LoVo (cell line): ENCODE measurements at places on chromosomes 2 and 18.
A peak's percentile ranks its signal among the peaks of the same experiment; 100 is the strongest.

DNA sequence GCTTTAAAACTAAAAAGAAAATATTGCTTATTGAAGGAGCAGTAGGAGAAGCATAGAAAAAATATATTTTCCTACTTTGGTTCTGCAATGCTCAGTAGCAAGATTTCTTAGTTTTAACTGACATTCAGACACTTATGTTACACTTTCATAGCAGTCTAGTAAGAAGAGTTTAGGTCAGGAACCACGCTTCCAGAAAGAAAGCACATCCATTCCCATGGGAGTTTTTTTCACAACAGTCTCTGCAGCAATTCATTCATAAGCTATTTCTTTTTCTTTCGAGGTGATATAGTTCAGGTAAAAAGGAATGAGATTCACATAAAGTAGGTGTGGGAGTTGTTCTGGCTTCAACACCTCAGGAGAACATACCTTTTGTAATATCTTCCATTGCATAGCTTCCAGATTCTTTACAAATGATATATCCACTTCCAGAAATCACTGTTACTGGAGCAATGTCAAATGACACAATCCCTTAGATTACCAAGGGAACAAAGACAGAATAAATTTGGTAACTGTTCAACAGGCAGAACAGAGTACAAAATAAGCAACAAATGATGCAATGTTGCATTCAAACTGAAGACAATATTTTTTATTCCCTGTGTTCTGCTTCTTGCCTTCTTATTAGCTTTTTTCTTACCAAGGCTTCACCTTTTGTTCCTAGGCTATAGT lies 95.2 kb upstream of the GULP1 start:
- no peak for DNase-seq

- DNase-seq, result no peak
These were observed 361.7 kb downstream of the ANAPC1 start for GRCh38 chr2:111522231-111522768.

DNA sequence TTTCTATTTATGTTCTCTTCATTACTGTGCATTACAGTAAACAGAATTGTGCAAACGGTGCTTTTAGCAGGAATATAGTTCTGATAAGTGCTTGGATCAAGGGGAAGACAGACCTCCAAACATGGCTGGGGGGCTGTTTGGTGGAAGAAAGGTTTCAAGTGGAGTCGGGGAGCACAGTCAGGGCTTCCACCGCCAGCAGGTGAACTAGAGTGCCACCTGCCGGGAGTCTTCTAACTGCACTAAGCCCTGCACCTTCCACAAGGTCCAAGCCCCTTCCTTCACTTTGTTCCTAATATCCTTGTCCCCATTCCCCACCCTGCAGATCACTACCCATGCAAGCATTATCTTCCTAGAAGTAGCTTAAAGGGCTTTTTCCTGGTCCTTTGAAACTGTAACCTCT lies 11.1 kb downstream of the ONECUT2 start:
- peak; percentile 38 for DNase-seq

- peak; percentile 20 for DNase-seq
These were observed 125.3 kb downstream of the ANTXR1 start for GRCh38 chr2:69138247-69138772.

GRCh38 chr2:149023091-149023490 lies 15.4 kb upstream of the LYPD6B start:
- no peak for DNase-seq

DNA sequence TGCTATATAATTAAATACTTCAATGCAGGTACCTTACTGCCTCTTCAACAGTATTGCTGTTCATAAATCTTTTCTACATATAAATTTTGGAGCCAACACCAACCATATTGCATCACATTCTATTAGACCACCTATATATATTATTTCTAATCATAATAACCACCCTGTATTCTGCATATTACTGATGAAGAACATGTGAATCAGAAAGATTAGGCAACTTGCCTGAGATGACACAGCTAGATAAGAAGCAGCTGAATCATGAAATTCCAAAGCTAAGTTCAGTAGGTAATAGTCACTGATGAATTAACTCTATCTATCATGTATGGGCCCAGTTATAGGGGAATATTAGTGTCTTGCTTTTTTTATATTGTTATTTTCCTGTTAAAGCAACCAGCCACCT lies 161.8 kb downstream of the AGPS start:
- DNase-seq, result no peak

DNA sequence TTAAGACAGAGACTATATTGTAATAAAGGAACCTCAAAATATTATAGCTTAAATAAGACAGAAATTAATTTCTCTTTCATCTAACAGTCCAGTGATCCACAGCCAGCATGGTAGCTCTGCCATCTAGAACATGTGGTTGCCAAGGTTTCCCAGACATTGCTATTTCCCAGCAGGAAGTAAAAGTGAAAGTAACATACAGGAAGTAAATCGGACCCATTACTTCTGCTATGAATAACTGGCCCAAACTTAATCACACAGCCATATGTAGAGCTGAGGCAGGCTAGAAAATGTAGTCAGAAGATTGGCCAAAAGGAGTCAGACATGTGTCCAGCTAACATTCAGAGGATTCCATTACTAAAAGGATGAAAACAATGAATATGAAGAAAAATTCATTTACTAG lies 71.0 kb downstream of the NOL4 start:
- peak; percentile 17 for DNase-seq

DNA sequence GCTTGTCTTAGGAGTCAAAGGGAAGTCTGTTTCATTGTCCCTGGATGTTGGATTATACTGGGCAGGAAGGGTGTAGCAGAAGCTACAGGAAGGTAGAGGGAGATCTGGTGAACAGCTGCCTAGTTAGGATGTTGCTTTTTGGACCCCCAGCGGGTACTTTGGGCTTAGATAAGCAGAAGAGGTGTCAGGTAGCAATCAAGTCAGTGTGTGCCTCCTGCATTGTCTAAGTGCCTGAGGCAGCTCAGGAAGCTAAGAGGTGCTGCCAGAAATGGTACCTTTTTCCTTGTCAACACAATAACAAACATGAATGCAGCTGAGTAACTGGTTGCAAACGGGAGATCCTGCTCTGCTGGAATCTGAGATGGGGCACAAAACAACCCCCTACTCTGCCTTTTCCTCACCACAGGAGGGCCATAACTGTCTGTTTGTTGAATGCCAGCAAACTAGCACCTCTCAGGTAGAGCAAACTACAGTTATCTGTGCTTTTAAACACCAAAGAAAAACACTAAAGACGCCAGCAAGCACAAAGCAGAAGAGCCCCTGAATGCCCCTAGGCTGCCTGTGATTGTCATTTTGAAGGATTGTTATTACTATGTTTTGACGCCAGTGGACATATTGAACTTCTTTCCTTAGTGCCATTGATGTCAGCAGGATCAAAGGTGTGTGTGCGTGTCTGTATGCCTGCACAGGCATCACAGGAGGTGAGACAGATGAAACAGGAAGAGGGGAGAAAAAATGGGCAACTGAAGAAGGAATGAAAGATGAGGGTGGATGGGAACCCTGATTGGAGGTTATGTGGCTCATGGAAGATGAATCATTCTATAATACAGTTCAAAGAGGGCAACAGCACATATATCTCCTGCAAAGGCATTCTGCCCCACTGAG lies 151.4 kb downstream of the ETAA1 start:
- no peak for DNase-seq

DNA sequence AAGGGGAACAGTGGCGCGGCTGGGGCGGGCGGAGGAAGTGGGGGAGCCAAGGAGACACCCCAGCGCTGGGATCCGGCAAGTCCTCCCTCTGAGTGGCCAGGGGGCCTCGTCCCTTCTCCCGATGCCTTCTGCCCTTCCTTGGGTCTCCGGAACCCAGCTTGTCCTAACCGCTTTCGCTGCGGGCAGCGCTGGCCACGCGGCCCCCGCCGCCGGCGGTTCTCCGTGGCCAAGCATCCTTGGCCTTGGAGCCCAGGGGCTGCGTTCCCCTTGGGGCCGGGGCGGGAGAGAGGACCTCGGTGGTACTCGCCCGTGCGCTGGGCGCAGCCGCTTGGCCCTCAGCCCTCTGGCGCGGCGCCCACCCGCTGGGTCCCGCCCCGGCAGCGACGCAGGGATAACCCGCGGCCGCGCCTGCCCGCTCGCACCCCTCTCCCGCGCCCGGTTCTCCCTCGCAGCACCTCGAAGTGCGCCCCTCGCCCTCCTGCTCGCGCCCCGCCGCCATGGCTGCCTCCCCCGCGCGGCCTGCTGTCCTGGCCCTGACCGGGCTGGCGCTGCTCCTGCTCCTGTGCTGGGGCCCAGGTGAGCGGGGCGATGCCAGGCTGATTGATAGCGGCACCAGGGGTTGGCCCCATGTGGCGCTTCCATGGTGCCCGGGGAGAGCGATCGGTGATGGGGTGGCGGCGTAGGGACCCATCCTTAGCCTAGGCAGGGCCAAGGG lies 128.7 kb downstream of the UXS1 start:
- DNase-seq, result no peak

DNA sequence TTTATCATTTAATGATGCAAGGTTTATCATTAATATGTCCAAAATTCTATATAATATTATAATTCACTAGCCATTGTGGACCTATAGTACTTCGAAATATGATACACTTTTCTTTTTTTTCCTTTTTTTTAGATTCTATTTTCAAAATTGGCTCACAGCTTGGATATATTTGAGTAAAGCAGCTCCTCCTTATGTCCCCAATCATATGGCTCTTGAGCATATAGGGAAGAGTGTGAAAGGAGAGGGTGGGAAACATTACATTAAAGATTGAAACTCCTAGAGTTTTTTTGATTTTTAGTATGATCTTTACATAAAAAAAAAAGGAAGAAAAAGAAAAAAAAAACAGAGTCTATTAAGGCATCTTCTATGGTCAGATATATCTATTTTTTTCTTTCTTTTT lies 457.9 kb downstream of the RIT2 start:
- no peak for DNase-seq

DNA sequence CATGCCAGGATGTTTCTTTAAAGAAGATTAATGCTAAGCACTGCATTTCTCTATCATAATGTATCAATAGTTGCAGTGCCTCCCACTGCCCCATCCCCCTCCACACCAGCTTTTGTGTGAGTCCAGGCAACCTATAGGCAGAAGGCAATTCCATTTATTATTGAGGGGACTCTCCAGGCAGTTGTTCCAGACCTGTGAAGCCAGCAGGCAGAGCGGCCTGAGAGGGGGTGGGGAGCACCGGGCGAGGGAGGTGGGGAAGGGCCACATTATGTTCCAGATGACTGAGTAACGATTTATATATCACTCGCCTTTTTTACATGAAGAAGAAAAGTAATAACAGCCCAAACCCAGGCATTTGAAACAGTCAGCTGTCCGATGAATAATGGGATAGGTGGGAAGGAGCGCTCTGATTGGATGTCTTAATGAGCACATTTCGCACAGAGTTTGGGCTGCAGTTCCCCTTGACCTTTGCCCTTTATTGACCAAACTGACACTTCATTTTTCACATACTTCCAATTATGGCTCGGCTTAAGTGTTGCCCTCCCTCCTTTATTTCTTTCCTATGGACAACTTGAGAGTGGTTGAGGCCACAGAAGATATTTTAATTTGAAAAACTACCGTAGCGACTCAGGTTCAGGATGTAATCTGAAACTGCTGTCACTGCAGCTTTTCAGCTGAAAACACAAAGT lies 34.4 kb downstream of the MEIS1 start:
- DNase-seq, result no peak
